ENCODE measurements at places on chromosomes 12 and 14.

DNA sequence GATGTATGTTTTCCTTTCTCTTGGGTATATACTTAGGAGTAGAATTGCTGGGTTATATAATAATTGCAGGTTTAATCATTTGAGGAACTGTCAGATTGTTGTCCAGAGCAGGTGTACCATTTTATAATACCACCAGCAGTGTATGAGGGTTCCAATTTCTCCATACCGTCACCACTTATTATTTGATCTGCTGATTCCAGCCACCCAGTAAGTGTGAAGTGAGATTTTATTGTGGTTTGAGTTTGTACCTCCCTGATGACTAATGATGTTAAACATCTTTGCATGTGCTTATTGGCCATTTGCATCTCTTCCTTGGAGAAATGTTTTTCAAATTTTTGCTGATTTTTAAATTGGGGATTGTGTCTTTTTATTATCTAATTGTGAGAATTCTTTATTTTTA lies 15.1 kb downstream of the NCKAP5L start:
- no peak for DNase-seq

DNA sequence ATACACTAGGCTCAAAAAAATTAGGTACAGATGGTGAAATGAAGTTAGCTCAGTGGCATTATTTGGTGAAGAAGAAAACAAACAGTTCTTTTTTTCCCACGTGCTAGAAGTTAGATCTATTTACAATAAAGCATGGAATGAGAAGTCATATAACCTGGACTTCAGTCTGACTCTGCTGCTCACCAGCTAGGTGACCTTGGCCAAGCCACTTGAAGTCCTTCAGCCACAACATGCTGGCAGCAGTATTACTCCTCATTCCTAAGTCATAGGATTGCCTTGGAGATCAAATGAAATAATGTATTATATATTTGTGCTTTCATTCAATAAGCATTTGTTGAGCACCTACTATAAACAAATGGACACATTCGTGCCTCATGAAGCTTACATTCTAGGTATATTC lies 45.2 kb downstream of the PTHLH start:
- no peak for DNase-seq

DNA sequence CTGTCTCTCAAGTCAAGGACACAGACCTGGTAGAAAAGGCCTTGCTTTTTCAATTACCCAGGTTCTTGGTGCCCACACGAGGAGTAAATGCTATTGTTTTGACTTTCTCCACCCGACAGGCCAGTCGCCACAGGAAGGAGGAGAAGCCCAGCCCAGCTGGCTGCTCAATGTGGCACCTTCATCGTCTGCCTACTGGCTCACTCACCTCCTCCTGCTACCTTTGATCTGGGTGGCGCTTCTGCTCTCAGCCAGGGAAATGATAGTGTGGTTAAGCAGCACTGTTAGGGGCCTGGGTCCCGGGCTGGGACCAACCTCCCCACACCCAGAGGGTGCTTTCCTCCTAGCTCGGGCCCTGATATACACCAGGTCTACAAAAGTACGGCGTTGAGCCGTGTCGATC lies 75.0 kb upstream of the FZD10 start:
- peak; percentile 13 for DNase-seq

- no peak for DNase-seq
These were observed 68.6 kb upstream of the FERMT2 start for GRCh38 chr14:53019406-53019805.

DNA sequence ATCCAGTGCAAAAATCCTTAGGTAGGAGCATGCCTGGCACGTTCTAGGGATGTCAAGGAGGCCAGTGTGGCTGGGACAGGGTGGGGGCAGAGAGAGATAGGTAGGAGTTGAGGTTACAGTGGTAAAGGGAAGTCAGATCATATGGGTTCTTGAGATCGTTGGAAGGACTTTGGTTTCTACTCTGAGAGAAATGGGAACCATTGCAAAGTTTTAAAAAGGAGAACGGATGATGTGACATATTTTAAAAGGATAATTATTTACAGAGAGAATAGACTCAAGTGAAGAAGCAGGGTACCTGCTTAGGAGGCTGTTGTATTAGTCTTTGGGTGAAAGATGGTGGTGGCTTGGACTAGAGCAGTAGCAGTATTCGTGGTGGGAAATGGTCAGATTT lies 47.6 kb upstream of the ATP2B1 start:
- no peak for DNase-seq

DNA sequence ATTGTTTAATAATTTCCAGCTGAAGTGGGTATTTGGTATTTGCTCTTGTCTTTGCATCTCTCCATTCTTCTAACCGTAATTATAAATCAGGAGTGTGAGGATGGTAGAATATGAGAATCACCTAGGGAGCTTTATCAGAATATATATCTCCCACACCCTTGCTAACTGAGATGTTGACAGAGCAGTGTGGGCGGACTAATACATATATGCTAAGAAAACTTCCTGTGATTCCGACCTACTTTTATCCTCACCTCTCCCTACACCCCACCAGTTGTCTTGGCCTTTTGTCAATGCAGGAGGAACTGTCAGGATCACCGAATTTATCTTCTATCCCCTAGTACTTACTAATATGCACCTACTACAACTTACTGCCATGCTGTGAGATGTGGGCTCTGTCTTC lies 14.7 kb upstream of the GNPNAT1 start:
- DNase-seq, result no peak

DNA sequence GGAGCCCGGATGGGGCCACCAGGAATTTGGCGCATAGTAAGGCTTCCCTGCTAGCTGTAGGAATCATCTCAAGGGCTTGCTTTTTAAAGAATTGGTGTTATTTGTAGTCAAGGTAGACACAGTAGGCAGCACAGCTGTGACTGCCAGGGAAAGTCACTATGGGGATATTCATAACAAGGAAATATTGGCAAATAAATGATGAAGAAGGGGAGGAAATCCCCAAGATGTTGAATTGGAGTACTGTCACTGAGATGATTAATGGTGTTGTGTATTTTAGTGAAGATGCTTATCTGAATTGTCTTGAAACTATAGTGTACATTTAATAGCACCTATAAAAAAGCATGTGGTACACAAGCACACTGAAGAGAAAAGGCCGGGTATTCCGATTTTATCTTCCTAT lies 118.9 kb downstream of the NPAS3 start:
- DNase-seq, result no peak

DNA sequence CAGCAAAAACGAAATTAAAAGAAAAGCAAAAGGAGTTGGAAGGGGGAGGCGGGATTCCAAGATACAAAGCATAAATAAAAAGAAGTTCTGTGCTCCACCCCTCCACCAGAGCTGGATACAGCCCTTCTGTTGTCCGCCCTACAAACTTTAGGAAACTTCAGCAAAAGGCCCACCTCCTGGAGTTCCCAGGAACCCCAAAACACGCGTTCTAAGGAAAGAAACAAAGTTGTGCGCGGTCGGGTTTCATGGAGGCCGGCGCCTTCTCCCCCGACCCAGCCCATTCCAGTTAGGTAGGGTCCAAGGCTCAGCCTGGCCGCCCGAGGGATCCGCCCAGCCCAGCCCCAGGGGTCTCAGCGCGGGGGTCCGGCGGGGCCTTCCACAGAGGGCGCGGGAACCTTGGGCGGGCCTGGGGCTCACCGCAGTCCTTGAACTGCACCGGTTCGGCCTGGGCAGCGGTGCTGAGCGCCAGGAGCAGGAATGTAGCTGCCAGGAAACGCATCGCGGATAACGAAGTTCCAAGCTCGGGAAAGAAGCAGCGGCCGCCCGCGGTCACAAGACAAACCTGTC lies at the start of gene NPC2:
Gene NPC2, minus strand, starts transcription at position 530 of the 567 bp plus-strand sequence. Its CDS starts 31 bp downstream, at position 499.
- DNase-seq, result no peak

GRCh38 chr14:34012978-34013720 lies 62.3 kb upstream of the EGLN3 start:
- peak; percentile 13 for DNase-seq

DNA sequence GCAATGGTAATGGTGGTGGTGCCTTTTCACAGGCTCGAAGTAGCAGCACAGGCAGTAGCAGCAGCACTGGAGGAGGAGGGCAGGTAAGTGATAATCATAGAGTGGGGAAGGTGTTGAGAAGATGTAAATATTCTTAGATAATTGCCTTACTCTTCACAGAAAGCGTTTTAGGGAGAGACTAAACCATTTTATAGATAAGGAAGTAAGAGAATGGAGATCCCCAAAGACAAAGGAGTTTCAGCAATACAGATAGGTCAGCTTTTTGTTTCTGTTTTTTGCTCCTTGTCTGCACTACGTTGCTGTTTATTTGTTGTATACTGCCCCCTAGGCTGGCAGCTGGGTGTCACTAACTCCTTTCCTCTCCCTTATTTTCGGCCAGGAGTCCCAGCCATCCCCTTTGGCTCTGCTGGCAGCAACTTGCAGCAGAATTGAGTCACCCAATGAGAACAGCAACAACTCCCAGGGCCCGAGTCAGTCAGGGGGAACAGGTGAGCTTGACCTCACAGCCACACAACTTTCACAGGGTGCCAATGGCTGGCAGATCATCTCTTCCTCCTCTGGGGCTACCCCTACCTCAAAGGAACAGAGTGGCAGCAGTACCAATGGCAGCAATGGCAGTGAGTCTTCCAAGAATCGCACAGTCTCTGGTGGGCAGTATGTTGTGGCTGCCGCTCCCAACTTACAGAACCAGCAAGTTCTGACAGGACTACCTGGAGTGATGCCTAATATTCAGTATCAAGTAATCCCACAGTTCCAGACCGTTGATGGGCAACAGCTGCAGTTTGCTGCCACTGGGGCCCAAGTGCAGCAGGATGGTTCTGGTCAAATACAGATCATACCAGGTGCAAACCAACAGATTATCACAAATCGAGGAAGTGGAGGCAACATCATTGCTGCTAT lies 2.0 kb downstream of the SP1 start:
- DNase-seq, result peak; percentile 67

- no peak for DNase-seq
These were observed 98.0 kb downstream of the GCH1 start for GRCh38 chr14:54804538-54805041.

GRCh38 chr12:132174015-132174838 lies 30.0 kb downstream of the NOC4L start:
- no peak for DNase-seq

GRCh38 chr12:125171267-125171666 lies 106.0 kb downstream of the AACS start:
- DNase-seq, result no peak

DNA sequence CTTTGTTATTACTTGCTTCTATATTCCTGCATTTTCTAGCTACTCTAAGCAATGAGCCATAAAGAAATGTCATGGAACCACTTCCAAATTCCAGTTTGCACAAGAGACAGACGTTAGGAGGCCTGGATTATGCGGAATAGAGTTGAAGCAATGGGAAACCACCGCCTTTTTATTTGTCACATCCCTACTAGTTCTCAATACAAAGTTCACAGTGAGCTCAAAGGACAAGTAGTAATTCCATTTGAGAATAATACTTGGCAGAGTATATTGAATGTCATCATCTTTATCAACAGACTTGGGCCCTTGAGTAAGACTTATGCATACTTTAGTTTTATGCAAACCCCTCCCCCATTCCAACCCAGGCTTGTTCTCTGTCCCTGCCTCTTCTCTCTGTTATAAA lies 3.7 kb upstream of the SLC15A5 start:
- DNase-seq, result no peak

DNA sequence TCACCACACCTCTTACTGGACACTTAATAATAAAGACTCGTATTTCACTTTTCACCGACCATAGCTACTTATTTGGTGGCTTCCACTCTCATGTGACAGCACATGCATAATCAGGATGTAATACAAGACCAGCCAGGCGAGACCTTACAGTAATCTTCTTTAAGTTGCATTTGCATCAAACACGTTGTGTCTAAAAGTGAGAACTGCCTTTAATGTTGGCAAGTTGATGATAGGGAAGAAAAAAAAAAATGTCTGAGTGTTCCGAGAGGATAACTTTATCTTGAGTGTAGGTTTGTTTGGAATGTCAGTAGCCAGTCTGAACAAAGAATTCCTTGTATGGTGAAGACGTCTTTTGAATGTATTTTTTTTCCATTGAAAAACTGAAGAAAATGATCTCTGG lies 440.4 kb downstream of the ADAMTS20 start:
- DNase-seq, result no peak

DNA sequence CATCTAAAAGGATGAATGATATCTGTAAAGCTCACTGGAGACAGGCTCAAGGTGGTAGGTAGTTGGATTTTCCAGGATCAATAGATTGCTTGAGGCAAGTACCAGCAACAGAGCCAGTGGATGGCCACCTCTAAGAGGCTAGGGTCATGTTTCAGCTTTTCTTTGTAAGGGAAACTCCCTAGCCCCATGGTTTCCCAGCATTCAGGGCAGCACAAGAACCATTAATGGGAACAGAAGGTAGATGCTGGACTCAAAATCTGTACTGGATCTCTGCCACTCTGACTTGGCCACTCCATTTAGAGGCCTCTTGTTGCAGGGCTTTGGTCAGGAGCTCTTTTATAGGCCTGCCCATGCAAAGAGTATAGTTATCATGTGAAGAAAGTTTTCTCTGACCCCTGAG lies 76.1 kb upstream of the DYRK2 start:
- no peak for DNase-seq

- no peak for DNase-seq
These were observed 109.5 kb downstream of the DIP2B start for GRCh38 chr12:50614167-50614759.

DNA sequence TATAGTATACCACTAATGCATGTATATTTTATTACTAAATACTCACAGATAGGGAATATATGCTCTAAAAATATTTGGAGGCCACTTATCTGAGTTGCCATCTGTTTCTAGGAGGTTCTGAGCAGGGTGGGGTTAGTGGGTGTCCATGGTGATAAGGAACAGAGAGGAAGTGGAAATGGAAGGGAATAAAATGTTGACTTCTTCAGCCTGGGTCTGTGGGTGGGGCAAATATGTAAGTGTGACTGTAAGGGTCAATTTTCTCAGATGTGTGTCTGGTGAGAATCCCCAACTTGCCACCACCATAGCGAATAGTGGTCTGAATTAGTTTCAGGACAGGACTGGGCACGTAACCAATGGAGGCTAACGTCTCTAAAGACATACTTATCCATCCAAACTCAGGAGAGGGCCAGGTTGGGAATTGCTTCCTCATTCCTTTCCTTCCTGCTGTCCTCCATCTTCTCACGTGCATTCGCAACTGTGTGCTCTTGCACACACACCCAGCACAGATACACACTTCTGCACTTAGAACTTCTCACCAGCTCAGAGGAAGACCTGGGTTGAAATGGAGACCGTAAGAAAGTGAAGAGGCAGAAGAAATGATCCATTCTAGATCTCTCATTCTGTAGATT lies 54.2 kb upstream of the GZMB start:
- no peak for DNase-seq

GRCh38 chr14:100108042-100108825 lies 43.0 kb downstream of the EVL start:
- peak; percentile 95 for DNase-seq

DNA sequence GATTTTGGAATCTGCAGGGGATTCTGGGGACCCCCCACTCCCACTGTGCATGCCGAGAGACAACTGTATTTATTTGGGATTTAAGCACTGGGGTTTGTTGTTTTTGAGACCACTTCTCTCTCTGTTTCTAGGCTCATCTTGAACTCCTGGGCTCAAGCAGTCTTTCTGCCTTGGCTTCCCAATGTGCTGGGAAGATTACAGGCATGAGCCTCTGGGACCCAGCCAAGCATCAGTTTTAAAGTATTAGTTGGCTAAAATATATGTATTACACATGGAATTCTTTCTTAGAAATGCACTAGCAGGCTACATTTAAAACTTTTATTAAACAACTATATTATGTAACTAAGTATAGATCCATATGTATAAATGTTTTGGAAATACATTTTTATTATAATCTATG lies 78.3 kb downstream of the AEBP2 start:
- DNase-seq, result no peak
